ENCODE measurements at places on chromosomes 5 and 9.

- DNase-seq, result no peak
These were observed 36.4 kb downstream of the PWWP2A start for GRCh38 chr5:160082614-160083500.

DNA sequence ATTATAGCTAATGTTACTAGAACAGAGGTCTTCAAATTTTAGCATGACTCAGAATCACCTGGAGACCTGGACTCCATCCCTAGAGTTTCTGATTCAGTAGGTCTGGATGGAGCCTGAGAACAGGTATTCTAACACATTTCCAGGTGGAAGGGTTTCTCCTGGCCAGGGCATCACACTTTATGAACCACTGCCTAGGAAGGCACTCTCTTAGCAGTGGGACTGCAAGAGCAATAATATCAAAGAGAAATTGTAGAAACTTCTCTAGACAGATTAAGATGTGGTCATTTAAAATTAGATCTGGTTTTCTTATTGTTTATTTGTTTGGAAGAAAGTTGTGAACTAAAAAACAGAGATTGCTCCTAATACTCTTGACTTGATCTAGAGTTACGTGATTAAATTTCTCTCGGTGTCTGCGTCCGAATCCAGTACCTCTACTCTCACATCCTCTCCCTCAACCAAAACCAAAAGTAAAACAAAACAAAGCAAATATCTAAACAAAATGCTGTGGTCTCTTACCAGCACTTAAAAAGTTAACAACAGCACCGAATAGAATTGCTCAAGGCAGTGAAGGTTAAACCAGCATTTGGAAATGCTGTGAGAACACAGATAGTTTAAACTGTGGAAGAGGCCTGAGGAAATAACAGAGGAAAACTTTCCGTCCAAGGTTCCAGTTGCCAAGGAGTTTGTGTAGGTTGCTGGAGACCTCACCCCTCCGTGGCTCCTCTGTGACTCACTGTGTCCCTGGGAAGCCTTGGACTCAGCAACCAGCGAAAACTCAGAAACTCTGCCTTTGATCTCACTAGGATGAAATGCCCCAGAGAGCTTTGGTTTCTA lies 193.4 kb downstream of the ARRDC3 start:
- DNase-seq, result no peak

GRCh38 chr5:171961117-171961516 lies 45.3 kb downstream of the FBXW11 start:
- no peak for DNase-seq

DNA sequence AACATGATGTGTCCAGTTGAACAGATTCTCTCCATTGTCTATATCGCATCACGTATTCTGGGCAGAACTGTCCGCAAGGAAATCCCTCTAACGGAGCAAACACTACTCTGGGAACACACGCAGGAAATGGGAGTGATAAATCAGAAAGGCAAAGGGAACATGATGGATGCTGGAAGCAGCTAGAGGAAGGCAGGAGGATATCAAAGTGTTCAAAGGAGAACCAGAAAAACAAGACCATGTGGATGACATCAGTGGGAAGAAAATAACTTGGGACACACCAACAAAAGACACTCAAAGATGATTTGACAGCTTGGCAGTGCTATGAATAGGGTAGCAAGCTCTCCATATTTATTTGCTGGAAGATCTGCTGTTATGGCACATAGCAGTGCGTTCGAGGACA lies 142.9 kb downstream of the PLK2 start:
- DNase-seq, result no peak

- DNase-seq, result no peak
These were observed 673.4 kb upstream of the MEF2C start for GRCh38 chr5:89556215-89556913.

- no peak for DNase-seq
These were observed 182.8 kb downstream of the MCTP1 start for GRCh38 chr5:95102080-95102479.

DNA sequence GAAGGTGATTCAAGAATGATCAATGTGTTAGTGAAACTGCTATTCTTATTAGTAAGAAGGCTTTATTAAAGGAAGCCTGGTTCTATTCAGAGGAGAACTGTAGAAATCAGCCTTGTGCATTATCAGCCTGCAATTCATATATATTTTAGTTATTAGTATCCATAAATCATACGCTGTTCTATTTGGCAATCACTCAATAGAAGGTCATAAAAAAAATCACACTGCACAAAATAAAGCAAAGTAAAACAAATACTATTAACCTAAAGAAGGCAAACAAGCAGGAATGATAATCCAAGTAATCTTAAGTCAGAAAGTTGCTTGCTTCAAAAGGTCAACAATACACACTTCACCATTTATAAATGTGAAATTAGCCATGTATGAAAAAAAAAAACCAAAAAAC lies 138.1 kb downstream of the PDE4D start:
- DNase-seq, result no peak

- DNase-seq, result no peak
These were observed 1178.9 kb upstream of the WWC1 start for GRCh38 chr5:167112556-167112955.

- DNase-seq, result no peak
These were observed 56.3 kb upstream of the GDNF start for GRCh38 chr5:37896159-37896558.

DNA sequence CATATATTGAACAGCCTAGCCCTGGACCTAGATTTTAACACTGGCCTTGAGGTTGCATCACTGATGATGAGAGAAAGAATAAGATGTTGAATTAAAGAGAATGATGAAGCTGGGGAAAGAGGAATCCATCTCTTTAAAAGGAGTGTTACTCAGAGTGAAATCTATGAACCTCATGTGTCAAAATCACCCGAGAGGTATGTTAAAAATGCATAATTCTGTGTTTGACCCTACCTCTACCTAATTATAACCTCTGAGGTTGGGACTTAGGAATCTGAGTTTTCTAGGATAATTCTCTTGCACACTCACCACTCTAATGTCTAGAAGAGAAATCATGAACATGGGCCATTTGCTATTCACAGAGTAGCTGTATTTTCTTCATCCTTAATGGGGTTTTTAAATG lies 479.4 kb downstream of the ENC1 start:
- no peak for DNase-seq

DNA sequence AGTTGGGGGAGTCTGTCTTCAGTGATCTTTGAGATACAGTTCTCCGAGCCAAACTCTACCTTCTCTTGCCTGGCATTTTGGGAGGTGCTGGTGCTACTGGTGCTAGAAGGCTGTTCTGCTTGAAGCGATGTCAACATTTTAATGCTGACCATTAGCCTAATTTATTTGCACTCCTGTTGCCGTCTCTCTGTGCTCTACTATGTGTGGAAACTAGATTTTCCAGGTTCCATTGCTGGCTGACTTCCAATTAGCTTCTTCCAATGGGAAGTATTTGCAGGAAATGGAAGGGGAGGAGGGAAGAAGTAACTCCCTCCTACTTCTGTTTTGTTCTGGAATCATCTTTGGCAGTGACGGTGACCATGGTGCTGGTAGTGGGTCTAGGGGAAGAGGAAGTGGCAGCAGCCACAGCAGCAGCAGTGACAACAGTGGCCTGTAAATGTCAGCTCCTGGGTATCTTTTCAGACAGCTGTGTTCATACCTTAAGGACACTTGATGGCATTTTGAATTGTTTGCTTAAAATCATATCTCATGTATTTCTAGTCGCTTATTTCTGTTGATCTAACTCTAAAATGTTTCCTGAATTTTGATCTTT lies 7.9 kb downstream of the TXNDC8 start:
- no peak for DNase-seq

GRCh38 chr5:127580731-127581130 lies 63.3 kb downstream of the PRRC1 start:
- no peak for DNase-seq

DNA sequence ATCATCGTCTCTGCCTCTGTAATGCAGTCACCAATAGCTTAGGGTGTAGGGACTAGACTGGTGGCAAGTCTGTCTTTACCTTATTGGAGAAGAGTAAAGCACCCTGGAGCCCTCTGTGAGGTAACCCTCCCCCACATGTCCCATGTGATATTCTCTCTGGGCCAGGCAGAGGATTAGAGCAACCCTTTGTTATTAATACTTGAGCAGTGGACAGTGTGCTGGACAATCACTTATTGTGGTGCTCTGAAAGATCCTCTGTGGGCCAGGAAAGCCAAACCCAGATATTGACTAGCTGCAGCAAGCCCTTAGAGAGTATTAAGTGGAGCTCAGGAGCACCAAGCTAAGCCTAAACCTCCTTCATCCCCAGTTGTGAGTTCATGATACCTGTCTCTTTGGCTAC lies 139.7 kb upstream of the RUSC2 start:
- DNase-seq, result no peak

DNA sequence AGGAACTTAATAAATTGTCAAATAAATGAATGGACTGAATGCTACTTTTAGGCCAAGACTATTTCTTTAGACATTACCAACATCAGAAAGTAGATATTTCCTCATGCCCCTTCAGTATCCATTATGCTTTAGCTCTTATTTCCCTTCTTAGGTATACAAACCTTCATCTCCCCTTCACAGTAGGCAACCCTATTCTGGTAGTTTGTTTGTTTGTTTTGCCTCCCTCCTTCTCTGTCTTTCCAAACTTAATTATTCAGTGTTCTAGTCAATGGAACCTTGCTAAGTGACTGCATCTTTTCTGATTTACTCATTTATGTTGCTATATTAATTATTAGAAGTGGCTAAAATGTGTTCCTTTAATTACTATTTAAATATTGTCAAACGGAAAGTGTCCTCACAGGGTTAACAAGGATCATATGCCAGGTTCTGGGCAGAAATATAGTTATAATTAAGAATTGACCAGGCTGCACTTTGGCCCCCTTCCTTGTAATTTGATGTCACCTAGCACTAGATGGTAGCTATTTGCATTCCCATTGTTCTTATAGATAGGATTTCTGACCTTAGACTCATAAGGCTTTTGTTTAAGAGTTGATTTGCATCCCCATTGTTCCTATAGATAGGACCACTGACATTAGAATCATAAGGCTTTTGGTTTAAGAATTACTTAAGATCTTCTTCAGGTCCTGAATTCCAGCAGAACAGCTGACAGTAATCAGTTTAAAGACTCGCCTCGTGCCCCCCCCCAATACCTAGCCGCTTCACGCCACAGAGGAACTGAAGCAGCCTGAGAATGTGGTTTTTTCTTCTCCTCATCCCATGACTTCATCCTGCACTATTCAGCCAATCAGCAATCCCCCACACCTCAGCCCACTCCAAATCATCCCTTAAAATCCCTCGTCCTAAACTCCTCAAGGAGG lies 84.4 kb upstream of the NUDT12 start:
- no peak for DNase-seq

DNA sequence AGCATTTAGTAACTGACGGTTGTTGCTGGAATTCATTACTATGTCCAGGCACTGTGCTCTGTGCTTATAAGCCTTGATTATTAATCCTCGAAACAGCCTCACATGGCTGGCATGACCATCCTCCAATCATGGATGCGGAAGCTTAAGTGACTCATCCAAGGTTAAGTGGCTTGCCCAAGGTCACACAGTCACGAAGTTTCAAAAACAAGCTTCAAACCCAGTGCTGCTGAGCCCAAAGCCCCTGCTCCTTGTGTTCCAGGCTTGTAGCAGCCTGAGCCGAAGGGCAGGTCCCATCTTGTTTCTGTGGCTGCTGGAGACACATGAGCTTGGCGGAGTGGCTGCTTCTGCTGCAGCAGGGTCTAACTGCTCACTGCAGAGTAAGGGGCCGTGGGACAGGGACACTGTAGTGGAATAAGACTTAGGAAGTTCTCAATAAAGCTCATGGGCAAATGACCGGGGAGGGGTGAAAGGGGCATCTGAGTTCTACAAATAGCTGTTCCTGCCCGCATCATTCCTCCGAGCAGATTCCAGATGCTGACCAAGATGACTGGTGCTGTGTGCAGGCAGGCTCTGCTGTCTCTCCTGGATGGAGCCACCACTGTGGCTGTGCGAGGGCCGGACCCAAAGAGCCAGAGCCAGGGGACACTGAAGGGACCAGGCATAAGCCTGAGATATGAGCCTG lies 32.4 kb downstream of the WHRN start:
- DNase-seq, result no peak

DNA sequence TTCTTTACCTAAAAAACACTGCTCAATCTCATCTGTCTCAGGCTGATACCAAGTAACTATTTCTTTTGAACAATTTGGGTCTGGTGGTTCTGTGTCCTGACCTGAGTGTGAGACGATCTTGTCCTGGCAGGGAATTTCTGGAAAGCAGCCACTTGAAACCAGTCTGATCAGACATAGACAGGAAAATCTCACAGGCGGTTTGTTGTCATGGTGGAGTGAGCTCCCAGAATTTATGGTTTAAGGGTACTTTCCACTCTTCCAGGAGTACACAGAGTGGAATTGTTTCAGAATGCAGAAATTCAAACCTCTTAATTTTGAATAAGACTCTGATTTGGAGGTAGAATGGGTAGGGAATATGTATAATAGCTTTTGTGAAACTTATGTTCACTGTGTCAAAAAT lies 268.2 kb downstream of the ISL1 start:
- no peak for DNase-seq

DNA sequence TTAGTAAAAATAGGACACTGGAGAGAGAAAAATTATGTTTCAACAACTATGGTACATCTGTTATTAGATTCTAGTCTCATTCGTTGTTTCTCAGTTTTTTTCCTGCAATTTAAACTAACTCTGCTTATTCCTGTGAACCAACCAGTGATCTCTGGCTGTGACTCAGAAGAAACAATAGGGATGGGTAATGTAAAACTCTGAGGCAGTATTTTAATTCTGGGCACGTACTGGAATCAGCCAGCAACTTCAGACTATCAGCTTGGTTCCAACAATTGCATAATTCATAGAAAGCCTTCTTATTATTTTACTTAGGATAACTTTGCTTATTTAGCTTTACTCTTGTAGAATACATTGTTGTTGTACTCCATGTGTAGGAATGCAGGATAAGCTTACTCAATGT lies 28.8 kb downstream of the MLLT3 start:
- DNase-seq, result no peak

DNA sequence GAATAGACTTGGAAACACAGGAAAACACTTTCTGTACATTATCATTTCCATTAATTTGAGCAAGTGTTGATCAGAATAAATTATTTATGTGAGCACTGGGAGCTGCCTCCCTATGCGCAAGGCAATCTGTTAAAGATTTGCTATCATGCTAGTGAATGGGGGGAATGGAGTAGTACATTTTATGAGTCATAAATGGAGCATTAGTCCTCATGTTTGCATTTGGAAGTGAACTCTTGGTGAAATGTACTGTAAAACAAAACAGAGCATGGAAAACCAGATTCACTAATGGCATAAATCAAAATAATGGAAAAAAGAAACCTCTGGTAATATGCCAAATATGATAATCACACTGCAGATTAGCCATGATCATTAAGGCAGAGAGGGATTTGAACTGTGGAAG lies 40.5 kb upstream of the TMC1 start:
- no peak for DNase-seq

- DNase-seq, result no peak
These were observed 129.3 kb downstream of the C5orf15 start for GRCh38 chr5:133839090-133839489.
